NCI-H1105 (cell line): ENCODE measurements at places on chromosomes 16 and 17.

- no peak for DNase-seq
Measured at GRCh38 chr16:71648921-71649320, 22.9 kb downstream of the MARVELD3 start.

DNA sequence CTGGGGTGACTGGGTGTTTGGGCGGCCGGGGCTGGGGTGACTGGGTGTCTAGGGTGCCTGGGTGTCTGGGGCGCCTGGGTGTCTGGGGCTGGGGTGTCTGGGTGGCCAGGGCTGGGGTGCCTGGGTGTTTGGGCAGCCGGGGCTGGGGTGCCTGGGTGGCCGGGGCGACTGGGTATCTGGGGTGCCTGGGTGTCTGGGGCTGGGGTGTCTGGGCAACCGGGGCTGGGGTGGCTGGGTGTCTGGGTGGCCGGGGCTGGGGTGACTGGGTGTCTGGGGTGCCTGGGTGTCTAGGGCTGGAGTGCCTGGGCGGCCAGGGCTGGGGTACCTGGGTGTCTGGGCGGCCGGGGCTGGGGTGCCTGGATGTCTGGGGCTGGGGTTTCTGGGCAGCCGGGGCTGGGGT lies 13.4 kb upstream of the APRT start:
- DNase-seq: no peak

- DNase-seq: no peak
Measured at GRCh38 chr16:72928090-72928981, 119.6 kb downstream of the ZFHX3 start.

- DNase-seq: peak; percentile 28
Measured at GRCh38 chr17:7217113-7217987, 2.3 kb downstream of the DLG4 start.

DNA sequence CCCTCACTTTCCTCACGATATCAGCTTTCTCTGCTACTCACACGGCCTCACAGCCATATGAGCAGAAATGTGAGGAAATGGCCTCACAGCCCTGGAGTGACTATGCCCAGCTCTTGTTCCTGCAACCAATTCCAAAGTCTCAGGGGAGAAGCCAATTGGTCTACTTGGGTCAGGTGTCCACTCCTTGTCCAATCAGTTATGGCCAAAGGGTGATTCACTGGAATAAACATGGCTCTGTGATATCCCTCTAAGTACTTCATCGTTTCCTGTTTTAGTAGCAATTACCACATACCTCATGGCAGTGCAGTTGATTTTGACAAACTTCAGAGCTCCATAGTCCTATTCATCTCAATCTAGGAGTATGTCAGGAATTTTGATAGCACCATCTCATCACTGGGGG lies 195.4 kb downstream of the KATNIP start:
- no peak for DNase-seq

GRCh38 chr17:2057760-2058585 lies 3.1 kb downstream of the HIC1 start:
- DNase-seq: no peak

DNA sequence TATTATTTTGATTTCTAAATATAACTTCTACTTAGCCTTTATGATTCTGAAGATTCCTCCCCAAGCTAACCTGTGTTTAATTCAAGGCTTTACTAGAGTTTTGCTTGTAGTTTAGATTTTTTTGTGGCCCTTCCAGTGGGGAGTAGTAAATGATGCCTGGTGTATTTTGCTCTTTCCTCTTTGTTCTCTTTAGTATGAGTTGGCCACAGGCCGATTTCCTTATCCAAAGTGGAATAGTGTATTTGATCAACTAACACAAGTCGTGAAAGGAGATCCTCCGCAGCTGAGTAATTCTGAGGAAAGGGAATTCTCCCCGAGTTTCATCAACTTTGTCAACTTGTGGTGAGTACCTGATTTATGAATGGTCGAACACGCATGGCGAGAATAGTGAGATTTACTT lies 108.3 kb downstream of the MAP2K4 start:
- DNase-seq: no peak
